ENCODE measurements at places on chromosomes 4 and X.

GRCh38 chrX:74272230-74272629, 31.8 kb upstream of the ZCCHC13 start:
- no peak for DNase-seq

DNA sequence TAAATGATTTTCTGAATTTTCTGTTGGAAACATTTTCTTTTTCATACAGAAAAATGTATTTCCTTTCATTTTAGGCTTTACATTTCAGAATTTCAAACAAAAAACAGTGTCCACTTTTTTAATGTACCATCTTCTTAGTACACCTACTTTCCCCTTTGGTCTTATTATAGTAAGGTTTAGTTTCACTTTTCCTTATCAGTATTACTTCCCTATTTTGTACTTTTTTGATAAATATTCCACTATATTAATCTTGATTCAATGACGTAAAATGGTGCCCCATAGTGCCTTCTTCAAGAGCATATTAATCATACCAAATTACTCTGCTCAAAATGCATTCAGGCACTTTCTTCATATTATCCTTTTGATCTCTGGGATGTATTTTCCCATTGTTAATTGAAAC, 52.5 kb downstream of the BANK1 start:
- no peak for DNase-seq

DNA sequence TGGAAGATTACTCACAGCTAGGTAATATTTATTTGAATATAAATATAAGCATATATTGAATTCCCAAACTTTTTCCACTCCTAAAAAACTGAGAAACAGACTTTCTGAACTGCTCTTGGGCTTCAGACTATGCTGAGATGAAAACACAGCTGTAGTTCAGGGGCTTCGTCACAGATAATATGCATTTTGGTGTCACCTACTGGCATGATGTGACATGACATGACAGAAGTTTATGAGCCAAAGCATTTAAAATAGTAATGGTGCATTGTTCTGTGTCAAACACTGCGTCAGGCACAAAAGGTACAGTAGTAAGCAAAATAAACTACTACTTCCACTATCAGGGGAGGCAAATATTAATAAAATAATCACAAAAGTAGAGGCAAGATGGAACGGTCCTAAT, 171.3 kb downstream of the BTC start:
- DNase-seq, result peak; percentile 19

DNA sequence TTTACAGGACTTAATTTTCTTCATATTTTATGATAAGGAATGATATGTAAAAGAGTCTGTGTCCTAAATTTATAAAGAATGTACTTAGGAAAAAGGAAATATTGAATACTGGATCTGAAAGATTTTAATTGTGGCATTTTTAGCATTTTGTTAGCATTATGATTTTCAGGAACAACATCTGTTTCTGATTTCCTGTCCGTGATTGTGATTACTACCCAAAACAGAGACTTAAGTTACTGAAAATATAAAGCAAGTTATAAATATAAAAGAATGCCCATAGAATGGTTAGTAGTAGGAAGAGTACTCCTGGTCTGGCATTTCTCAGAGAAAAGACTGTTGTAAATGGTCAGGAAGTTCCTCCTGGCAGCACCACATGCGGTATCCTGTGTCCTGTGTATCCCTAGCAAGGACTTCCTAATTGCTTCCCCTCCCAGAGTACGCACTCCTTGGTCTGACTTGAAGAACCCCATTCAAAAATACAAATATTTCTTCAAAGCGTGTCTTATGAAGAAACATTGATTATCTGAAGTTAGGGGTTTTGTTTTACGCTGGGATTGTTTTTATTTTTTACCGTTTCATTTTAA, 88.9 kb downstream of the RS1 start:
- DNase-seq, result no peak

- DNase-seq, result no peak
These were observed 193.5 kb upstream of the PITX2 start for GRCh38 chr4:110816367-110816766.

GRCh38 chrX:151100799-151101198, 75.6 kb upstream of the GPR50 start:
- no peak for DNase-seq

DNA sequence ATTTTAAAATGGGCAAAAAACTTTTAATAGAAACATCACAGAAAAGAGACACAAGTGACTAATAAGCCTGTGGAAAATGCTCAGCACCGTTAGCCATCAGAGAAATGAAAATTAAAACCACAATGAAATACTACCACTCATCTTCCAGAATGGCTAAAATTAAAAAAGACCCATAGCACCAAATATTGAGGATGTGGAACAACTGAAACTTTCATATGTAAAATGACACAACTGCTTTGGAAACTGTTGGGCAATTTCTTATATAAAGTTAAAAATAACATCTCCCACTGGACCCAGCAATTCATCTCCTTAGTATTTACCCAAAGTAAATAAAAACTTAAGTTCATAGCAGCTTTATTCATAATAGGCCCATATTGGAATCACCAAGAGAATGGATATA, 94.2 kb downstream of the TENM3 start:
- no peak for DNase-seq

- DNase-seq, result no peak
These were observed 12.4 kb downstream of the ZFP92 start for GRCh38 chrX:153423652-153424051.

DNA sequence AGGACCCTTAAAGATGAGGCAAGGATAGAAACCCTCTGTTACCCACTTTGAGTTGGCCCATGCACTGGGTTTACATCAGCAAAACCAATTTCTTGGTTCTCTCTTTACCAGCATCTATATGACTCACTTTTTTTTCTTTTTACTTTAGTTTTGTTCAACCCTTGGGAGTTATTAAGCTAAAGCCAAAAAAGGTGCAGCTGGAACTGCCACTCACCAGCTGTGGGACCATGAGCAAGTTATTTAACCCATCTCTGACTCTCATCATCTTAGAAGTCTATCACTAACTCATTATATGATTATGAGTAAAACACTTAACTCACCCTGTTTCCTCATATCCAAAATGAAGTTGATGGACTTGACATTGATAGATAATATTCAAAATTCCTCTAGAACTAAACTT, 53.4 kb downstream of the GABRB1 start:
- DNase-seq, result no peak

- DNase-seq, result no peak
These were observed 204.3 kb downstream of the VEGFC start for GRCh38 chr4:176588436-176588835.

GRCh38 chr4:131002132-131002531, 1906.2 kb downstream of the C4orf33 start:
- no peak for DNase-seq

DNA sequence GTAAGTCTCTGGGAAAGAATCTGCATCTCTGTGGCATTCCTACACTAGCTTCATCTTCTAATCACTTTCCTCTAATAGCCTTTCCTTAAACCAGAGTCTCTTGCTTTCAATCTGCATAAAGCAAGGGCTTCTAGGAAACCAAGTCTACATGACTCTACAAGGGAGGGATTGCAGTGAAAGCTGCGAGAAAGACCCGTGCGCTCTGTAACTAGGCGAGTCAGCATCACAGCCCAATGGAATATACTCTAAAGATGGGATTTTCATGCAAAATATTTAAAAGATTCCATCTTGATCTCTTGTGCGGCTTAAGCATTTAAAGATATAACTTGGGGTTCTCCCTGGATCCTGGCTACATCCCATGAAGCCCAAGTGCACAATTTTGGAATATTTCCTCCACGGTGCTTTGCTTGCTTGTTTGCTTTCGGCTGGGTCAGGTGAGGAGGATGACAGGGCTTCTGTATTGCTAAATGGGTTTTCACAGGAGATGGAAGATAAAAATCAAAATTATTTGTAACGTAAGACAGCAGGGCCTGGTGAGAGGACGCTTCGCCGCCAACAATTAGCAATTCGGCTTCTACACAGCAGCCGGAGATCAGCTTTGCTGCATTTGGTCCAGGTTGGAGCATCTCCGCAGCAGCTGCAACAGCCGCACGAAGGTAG, 687 bp upstream of the GRIA2 start:
- no peak for DNase-seq

DNA sequence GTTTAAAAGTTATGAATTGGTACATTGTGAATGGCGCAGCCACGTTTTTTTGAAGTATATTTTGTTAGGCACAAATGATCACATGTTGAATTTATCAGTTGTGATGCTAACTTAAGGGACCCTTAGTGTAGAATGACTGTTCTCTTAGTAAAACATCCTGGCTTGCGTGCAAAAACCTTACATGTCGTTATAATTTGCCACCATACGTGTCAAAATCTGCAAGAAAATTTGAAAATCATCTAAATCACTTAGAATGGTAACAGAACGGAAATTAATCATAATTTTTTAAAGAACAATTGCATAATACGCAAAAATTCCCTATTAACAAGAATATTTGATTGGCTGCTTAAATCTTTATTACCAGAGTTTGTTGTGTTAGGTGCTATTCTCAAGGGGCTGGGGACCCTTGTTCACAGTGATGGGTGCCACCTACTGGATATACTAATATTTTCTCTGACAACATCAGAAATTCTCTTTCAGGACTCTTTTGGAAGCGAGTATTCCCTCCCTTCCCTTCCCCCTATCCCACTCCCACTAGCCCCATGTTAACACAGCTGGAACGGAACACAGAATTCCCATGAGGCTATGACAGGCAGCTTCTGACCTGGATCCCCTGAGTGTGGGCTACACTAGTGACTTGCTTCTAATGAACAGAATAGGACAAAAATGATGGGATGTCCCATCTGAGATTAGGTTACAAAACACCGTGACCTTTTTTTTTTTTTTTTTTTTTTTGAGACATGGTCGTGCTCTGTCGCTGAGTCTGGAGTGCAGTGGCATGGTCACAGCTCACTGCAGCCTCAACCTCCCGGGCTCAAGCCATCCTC, 71.8 kb downstream of the SUPT20HL2 start:
- peak; percentile 25 for DNase-seq

DNA sequence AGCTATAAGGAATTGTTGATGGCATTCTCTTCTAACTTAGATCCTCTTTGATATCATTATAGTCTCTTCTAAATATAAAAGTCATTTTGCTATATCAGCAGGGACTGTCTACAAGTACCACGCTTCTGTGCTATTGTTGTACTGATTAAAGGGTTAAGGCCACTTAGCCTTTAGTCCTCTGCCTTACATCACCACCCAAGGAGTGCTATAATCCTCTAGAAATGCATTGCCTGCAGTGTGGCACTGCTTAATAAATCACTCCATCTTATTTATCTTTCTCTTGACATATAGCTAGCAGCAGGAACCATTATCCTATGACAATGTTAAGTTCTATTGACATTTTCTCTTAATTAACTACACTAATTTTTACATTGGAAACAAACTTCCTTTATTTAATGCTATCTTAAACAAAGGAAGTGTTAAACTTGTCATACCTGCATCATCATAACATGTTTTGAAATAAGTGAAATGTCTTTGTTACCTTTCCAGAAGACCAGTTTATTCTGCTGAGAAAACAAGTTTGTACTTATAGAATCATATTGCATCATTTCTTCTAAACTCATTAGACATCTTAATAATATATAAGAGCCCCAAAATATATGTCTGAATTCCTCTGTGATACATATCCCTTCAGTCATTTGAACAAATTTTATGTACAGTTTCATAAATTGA, 360.9 kb upstream of the ATOH1 start:
- DNase-seq, result no peak

DNA sequence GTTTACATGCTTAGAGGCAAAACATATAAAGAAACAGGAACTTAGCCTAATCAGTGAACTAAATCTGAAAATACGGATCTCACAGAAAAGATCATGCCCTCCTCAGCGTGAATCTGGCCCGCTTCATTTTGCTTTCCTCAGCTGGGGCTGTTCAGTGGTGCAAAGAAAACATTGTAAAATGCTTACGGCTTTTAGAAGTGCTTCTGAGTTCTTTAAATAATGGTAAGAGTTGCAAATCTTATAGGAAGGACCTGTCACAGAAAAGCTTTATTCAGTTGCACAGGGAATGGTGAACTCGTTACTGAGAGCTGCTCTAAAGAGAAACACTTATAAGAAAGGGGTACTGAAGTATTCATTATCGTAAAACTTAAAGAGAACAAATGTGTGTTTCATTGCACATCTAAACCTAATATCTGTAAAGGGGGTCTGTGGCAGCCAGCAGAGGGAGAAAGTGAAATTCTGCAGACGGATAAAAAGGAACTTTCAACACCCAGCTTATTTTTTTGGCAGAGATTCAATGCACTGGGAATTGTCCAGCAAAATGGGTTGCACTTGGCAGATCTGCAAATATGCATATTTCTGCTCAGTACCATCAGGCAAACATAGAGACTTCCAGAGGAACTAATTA, 139.2 kb upstream of the ANK2 start:
- DNase-seq, result no peak

GRCh38 chr4:130545171-130545570, 1449.2 kb downstream of the C4orf33 start:
- no peak for DNase-seq

DNA sequence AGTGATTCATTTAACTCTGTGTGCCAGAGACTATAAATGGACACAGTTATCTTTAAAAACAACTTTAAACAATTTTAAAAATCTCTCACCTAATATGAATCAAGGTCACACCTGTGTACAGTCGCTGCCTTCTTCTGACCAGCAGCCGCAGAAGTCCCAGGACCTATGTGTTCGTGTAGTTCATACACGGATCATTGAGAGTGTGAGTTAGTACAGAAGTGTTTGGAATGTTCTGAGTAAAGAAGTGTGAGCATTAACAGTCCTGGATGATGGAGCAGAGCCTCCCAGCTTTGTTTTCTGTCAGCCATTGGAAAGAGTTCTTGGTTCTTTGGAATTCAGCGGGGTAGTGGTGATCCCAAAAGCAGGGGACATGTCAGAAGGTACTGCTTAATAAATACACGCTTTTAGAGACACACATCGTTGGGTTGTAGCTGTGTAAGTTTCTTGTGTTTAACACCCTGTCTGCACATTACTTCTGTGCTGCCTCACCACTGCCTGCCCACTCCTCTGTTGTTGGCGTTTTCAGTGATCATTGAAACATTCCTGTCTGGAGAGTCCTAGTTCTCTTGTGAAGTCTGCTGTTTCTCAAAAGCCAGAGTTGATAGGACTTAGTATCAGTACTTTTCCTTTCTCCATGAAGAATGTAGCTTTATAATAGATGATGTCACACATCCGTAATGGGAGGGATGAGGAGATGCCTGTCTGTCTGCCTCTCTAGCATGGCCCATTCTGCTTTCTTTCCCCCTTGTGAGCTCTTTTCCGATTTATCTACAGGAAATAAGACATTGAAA, 90.6 kb downstream of the PTTG2 start:
- DNase-seq, result no peak

DNA sequence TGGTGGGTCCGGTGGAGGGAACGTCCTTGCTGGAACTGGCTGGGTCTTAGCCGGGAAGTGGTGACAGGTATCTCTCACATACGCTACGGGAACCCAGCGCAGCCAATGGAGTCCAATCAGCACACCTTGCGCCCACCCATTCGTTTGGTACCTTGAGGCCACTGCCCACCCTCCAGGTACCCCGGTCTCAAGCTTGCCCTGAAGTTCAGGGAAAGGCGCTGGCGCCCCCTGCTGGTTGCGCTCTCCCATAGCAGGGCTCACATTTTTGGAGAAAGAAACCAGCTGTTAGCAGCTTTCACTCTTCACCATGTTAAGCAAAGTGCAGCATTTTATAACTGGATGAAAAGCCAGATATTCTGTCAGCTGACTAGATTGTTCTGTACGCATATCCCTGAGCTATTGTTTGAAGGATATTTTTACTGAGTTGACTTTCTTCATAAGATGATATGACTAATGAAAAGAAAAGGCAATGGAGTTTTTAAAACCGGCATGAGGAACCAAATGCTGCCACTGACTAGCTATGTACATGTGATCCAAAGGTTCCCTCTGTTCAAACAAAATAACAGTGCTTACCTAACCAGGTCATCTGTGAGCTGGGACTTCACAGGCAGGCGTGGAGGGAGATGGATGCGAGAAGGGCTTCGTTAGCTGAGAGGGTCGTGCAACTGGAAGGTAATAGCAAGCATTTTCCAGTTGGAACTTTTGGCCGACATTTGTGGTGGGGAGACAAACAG, 43.7 kb downstream of the OTOP1 start:
- peak; percentile 4 for DNase-seq
